NCI-H2107 (cell line): ENCODE measurements at places on chromosomes 6 and 20.

DNA sequence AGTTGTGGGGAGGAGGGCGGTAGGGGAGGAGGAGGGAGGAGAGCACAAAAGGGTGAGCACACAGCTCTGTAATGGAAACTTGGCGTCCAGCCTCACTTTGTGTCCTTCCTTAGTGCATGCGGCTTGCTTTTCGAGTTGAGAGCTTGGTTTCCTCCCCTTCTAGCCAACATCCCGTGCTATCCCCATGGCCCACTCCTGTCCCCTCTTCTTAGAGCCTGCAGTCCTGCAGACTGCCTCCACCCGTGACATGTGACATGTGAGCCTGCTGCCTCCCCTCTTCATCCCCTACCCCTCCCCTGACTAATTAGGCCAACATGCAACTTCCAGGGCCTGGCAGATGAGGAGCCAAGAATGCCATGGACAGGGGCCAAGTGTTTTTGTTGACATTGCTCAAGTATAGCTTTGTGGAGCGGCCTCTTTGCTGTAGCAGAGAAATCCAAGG is 63.2 kb downstream of the SLC24A3 start:
- no peak for DNase-seq

DNA sequence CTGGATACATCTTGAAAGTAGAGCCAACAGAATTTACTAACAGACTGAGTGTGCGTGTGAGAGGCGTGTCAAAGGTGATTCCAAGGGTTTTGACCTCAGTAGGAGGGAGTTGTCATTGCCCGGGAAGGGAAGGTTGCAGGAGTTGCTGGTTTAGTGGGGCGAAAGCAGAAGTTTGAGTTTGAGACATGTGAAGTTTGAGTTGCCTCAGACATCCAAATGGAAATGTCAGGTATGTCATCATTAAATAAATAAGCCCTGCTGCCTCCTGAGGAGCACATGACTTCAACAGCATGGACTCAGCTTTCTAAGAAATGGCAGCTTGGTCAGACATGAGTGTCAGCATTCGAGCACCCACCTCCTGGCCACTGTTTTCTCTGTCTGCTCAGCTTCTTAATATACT is 26.6 kb upstream of the TGM2 start:
- DNase-seq = no peak

DNA sequence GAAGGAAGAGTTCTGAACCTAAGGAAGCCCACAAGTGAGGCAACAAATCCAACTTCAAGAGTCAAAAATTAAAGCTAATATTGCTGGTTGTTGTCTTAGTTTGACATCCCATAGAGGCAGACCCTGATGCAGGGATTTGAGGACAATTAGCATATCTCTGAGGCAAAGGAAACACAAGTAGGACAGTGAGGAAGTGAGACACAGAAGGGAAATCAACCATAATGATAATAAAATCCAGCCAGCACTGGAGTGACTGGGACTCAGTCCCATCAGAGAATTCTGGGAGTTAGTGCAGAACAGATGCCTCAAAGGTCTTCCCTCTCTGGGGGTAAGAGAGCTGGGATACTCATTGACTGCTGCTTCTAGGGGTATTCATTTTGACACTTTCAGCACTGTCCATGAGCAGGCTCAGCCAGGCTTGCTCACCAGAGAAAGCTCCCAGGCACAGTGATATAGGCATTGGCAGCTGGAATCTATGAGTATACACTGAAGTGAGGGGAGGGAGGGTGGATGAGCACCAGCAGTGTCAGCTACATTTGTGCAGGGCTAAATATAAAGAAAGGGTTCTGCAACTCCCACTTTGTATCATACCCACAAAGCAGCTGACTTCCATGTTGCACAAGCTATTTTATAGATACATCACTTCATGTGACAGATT is 43.4 kb upstream of the SPTLC3 start:
- no peak for DNase-seq

DNA sequence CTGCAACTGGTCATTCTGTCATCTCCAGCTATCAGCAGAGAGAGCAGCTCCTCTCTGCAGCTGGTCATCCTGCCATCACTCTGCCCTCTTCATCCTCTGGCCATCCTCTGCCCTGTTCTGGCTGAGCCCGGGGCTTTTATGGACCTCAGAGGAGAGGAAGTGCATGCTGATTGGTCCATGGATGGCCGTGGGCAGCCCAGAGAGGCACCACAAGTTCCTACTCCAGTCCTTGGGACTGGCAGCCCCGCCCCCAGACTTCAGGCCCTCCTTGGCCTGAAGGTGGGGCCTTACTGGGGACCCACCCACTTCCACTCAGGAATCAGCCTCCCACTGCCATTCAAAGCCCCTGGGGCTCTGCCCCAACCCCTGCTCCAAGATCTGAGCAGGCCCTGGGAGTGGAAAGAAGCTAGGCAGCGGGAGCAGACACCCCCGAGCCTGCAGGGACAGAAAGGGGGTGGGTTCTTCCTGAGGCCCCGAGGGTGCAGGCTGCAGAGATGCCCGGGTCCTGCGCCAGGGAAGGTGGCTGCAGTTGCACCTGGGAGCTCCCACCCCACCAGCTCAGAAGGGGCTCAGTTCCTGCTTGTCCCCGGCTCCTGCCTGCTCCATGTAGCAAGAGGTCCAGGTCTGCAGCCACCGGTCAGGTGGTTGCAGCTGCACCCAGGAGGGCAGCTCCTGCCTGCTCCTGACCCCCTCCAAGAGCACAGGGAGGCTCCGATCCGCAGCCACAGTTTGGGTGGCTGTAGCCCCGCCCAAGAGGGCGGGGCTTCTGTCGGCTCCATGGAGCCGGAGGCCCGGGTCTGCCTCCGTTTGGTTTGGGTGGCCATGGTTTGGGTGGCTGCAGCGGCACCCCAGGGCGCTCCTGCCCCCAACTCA is 34.1 kb upstream of the HMGA1 start:
- no peak for DNase-seq

DNA sequence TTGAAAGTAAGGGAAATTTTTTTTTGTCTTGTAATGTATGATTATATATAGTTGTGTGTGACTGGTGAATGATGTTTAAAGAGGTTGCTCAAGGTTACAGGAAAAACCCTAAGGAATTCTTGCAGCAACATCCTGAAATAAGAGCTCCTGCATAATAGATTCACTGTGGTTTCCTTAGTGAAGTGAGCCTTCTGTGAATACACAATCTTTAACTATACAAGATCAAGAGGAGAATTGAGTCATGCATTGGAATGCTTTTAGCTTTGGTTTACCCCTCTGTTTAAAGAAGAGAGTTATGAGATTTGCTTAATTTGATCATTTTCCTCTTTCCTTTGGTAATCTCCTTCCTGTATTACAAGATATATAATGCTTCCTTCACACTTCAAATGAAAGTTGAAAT is 141.6 kb upstream of the EYA4 start:
- DNase-seq = peak; percentile 5

DNA sequence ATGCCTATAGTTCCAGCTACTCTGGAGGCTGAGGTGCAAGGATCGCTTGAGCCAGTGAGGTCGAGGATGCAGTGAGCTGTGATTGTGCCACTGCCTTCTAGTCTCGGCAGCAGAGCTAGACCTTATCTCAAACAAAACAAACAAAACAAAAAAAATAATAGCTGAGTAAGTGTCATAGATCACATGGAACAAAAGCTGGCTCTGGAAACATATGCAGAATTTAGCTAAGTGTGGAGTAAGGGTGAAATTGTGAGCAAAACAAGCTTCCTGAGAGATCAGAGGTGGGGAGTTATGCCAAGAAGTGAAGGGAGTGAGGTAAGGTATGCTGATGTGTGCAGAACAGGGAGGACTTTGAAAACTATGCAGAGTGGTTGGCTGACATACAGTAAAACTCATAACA is 18.7 kb downstream of the SGK1 start:
- no peak for DNase-seq

DNA sequence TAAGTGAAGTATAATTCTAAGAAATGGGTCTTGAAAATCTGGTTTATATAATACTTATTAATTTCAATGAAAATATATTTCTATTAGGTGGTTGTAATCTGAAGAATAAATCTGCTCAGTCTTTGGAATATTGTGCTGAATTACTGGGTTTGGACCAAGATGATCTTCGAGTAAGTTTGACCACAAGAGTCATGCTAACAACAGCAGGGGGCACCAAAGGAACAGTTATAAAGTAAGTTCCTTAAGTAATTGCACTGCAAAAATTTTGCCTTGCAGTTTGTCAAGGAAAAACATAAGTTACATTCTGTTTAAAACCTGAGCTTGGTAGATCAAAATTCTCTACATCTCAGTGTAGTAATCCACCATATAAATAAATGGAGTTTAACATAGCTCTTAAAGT is 106.0 kb downstream of the MYO6 start:
- no peak for DNase-seq

GRCh38 chr6:11432091-11432490 is 105.5 kb upstream of the TMEM170B start:
- DNase-seq = no peak

GRCh38 chr20:4306206-4306605 is 290.8 kb upstream of the RNF24 start:
- DNase-seq = no peak

- no peak for DNase-seq
Measured at GRCh38 chr20:23954008-23954745, 34.4 kb downstream of the GGTLC1 start.

GRCh38 chr6:113328886-113329381 is 528.2 kb upstream of the MARCKS start:
- DNase-seq = no peak

DNA sequence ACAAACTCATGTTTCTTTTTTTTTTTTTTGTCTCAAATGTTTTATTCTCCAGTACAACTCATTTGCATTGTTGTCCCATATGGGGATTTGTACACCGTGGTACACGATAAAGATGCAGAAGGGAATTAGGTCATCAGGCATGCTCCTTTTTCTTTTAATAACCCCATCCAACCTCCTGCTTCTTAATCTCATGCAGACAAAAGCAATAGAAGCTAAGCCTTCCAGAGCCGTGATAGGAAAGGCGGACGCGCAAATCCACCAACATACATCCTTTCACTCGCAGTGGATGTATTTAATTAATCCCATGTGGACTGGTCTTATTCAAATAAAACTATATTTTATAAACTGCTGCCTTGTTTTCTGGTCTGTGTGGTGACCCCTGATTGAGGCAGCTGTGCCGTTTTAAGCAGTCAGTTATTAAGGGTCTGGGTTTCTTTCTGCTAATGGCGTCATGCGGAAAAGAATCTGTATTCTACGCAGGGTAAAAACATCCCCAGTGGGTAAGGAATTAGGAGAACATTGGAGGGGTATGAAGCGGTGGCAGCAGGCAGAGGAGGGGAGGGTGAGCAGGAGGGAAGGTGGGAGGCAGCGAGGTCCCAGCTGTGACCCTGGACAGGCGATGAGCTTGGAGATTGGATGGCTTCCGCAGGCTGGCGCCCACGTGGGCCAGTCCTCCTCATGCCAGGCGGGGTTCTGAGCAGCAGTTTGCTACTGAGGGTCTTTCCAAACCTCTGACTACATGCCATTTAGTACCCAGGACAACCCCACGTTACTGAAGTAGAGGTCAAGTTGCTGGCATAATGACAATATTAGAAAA is 172.8 kb downstream of the LINC00237 start:
- DNase-seq = no peak

GRCh38 chr6:87951751-87952150 is 95.9 kb upstream of the SPACA1 start:
- DNase-seq = no peak

DNA sequence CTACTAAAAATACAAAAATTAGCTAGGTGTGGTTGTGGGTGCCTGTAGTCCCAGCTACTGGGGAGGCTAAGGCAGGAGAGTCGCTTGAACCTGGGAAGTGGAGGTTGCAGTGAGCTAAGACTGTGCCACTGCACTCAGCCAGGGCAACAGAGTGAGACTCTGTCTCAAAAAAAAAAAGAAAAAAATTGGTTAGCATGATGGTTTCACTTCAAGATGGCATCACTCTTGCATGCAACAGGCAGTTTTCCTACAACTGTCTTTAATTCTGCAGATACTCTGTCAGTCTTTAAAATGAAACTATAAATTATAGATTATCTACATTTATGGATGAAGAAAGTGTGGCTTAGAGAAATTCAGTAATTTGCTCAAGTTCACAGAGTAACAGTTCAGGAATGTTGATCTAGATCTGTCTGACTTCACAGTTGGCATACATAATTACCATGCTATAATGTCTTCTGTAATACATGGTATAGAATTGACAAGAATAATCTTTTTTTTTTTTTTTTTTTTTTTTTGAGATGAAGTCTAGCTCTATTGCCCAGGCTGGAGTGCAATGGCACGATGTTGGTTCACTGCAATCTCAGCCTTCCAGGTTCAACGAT is 27.0 kb downstream of the ITCH start:
- DNase-seq = no peak

DNA sequence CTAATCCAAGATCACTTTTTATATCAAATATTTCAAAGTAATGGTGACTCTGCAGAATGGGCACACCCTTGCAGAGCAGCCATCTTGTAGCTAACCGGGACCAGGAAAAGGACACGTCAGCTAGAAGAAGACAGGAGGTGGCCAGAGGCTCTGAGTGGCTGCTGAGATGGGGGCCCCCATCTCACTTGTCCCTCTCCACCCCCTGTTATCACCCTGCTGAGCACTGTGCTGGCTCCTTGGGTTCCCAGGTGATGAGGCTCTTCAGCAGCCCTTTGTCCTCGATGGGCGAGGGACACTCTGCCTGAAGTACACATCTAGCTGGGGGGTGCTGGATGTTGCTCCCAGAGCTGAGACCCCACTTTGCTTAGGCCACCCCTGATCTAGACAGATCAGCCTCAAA is 126.3 kb downstream of the UST start:
- no peak for DNase-seq

GRCh38 chr6:166989427-166990032 is 9.7 kb upstream of the CEP43 start:
- no peak for DNase-seq

DNA sequence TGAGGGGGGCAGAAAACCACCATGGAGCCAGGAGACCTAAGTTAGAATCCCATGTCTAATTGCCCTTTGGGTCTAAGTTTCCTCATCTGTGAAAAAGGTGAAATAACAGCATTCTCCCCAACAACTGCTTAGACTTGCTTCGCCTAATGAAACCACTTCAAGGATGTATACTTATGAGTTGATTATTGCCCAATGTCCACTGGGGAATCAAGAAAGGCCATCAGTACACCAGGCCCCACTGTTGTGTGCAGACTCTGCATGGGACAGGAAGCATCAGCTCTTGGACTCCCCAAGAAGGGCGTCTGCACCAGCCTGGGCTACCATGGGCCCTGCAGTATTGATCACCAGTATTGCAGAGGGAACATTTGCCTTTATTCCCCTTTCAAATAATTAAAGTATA is 189.6 kb downstream of the MAFB start:
- DNase-seq = no peak

DNA sequence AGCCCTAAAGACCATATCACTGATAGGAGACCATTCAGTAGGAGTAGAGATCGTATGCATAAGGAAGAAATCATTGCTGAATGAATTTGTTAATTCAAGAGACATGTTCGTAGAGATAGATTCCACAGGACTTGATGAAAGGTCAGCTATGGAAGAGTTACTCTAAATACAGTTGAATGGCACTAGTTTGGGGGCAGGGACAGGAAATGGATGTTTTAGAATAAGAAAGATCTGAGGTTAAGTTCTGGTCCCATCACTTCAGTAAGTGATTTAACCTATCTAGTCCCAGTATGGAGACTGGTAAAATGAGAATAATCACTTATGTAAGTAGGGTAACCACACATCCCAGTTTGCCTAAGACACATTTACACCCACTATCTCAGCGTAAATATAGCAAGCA is 2.9 kb upstream of the BFSP1 start:
- DNase-seq = no peak
